Activated CD4-positive, alpha-beta T cell treated with anti-CD3 and anti-CD28 coated beads, Interleukin-2, amount 50 U/mL, for 24 hours (primary cell): ENCODE measurements at places on chromosomes 13 and 19.

- no peak for DNase-seq
These were observed 6.3 kb downstream of the THSD1 start for GRCh38 chr13:52399708-52400107.

- no peak for DNase-seq
These were observed 12.3 kb downstream of the CLDN10 start for GRCh38 chr13:95564733-95565291.

DNA sequence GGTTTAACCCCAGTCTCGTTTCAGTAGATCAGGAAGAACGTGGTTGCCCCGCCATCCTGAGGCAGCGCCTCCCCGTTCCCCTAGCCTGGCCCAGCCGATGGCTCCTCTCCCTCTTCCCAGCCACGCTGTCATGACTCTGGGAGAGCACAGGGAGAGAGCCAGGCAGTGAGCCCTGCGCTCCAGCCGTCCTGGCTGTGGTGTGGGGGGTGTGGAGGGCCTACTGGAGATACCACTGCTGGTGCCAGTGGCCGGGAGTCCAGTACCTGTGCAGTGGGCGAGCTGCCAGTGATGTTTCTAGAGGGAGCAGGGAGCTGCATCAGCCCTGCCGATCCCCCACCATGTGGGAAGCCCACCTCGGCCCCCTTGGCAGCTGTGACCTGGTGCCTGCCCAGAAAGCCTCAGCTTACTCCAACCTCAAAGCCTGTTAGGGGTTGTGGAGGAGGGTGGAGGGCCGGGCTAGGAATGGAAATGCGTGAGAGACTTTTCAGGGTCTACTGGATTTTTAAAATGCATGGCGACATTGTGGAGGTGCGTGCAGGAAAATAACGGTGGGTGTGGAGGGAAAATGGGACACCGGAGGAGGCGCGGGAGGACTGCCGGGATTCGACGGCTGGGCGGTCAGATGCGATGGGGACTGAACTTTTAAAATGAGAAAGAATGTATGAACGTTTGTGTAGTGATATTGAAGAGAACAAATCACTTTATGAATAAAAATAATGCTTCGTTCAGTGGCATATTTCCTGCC is 4.9 kb downstream of the TEX29 start:
- no peak for DNase-seq

DNA sequence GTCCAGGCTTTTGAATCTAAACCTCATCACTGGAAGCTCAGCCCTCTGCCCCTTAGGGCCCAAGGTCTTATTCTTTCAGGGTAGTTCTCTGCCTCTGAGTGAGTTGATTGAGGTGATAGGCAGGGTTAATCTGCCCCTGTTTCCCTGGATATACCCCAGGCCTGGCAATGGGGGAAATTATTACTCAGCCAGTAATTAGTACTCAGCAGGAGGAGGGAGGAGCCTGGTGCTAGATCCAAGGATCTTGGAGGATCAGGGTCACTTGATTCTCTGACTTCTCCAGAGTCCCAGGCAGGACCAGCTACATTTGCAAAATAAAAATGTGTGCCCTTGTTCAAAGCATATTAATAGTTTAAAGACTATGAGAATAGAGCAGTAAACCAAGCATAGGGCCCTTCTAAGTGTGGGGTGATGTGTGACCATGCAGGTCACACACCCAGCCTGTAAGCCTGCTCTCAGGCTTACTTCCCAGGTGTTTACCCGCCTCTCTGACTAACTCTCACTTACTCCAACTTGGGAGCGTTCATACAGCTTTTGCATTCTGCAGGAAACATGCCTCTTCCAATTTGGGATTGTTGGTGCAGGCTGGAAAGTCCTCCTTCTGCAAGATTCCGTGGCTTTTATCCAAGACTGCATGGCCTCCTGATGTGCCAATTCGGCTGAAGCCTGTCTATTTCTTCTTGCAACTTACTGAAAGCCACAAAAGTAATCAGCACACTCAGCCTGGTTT is 7.9 kb upstream of the STK24 start:
- DNase-seq = no peak

- no peak for DNase-seq
These were observed 2304.4 kb downstream of the PCDH9 start for GRCh38 chr13:64925727-64926126.

GRCh38 chr13:28557725-28558520 is 63.0 kb upstream of the FLT1 start:
- DNase-seq = no peak

- no peak for DNase-seq
These were observed 33.7 kb upstream of the POSTN start for GRCh38 chr13:37632294-37632693.

DNA sequence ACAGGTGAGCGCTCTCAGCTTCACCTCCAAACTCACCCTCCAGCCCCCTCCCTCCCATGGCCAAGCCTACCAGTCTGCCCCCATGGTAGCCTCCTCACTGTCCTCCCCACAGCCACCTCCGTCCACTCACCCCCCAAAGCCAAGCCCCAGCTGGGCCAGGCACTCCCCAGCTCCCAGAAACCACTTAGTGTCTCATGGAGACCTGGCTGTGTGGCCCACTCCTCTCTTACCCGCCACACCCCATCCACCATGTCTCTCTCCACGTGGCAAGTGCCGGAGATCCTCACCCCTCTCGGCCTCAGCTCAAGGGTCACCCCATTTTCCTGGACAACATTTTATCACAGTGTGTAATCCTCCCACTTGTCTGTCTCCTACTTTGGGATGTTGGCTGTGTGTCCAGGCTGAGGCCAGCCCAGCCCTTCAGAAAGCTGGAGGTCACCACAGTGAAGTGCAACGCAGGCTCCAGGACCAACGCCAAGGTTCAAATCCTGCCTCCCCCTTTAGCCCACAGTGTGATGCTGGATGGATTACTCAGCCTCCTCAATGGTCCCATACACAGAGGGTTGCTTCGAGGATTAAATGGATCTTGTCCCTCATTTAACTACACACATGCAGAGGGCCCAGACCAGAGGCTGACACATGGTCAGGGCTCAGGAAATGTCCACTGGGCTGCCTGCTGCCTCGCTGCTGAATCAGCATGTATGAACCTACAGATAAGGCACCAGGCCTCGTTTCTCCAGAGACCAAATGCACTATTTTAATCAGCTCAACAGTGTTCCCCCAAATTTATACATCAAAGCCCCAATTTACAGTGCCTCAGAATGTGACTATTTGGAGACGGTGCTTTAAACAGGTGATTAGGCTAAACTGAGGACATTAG is 71.3 kb downstream of the CEBPG start:
- no peak for DNase-seq
